ENCODE measurements at places on chromosomes 5 and 9.
A peak's percentile ranks its signal among the peaks of the same experiment; 100 is the strongest.

- DNase-seq = no peak
These were observed 195.0 kb downstream of the PBX3 start for GRCh38 chr9:125942125-125942524.

DNA sequence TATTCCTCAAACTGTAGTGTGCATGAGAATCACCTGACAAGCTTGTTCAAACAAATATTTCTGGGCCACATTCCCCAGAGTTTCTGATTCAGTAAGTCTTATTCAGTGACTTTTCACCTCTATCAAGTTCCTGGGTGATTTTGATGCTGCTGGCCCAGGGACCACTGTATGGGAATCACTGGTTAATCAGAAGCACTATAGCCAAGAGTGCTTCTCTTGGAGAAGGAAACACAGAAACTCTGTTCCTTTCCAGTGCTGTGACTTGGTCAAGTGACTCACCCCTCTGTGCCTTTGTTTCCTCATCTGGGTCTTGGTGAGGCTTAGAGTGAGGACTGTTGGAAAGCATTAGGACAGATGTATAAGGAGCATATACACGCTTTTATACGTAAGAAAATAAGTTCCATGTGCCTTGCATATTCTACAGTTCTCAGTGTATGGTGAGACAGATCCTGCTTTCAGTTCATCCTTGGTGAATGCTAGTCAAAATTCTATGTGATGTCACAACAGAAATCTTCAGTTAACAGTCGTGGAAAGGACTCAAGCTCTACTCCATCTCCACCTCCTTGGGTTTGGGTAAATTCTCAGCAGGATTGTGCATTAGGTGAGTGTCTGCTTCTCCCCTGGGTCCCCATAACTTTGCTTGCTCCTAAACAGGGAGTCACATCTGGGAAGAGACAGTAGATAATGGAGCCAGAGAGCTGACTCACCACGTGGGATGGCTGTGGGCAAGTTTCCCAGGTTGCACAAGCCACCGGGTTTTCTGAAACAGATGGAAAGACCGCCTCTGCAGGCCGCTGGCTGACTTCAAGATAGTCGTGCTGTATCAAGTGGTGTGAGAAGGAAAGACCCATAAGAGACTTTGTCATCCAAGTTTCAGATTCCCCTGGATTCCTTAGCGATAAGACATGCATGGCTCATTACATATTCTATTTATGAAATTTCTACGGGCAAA lies 117.0 kb downstream of the NXNL2 start:
- DNase-seq = peak; percentile 87

DNA sequence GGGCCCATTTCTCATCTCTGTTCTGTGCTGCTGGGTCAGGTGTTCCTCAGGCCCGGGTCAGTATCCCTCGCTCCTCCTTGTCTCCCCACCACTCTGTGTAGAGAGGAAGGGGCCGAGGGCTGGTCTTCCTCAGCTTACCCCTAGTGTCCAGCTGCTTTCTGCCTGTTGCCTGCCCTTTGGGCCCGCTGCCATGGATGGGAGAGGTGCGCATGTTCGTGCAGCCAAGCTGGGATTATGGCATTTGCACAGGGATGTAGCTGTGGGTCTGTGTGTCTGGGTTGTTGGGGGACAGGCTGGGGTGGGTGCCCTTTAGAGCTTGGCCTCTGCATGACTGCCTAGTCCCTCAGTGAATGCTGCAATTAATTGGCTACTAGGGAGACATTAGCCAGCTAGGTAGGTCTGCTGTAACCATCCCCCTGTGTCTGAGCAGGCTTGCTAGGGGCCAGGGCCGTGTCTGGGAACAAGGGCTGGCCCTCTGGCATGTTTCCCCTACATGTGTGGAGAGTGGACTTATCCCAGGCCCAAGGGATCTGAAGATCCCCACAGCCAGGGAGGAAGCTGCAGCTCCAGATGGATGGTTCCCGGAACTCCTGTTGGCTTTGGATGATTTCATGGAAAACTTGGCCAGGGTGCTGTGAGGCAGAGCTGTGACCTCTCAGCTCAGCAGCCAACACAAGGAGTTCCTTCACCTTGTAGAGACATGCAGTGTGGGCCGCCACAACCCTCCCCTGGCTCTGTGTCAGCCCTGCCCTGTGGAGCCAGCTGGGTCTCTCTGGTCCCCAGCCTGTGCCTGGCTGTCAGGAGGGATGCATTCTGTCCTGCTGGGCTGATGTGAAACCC lies 161.9 kb downstream of the MACROH2A1 start:
- DNase-seq = no peak

GRCh38 chr5:10521466-10522223 lies 42.2 kb upstream of the ANKRD33B start:
- DNase-seq = no peak

DNA sequence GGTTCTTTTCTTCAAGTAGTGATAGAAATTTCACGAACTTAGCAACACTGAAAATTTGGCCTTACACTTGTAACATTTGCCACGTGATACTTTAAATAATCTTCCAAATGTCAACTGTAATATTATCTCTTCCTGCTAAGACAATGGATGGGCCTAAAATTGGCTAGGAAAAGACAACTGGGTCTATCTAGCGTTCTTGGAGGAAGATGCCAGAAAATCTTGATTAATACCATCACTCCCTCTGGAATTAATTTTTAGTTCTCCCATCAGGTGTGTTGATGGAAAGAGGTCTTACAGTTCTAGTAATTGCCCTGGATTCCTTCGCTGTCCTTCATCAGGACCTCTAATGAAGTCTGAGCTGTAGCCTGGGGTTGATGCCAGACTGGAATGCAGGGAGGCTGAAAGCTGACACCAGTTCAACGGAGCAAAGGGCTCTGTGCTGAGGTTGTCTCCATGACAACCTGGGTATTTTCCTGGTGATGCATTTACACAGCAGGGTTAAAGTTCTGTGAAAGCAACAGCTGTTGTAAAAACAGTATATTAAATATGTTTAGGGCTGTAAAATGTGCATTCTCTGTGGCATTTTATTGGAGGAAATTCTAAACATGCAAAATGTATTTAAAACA lies 92.3 kb downstream of the GAS1 start:
- peak; percentile 37 for DNase-seq

DNA sequence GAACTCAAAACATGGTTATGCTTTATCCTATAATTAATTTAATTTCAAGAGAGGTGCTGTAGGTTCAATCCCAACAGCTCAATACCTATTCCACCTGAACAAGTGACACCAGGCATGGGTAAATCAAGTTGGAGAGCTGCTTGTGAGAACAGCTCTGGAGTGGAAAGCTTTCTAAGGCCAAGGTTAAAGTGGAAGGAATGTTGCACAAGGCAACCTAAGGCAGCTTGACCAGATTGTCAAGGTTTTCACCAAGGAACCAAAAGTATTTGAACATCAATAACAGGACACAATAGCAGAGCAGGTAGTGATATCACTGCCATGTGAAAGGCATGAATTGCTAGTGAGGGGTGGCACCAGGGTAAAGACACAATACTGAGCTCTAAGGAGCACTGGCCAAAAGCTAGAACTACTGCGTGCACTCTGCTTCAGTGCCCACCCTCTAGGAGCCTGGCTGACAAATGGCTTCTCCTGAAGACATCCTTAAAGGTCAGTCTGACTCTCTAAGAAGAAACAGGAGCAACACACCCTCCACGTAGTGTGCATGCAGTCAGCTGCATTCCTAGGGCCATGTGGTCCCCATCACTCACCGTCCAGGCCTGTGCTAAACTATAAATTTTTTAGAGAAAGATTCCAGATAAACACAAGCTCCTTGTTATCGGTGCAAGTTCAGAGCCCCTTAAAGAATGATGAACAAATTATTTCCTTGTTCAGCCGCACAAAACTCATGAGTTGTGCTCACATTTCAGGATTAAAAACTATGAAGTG lies 677.7 kb upstream of the KLF4 start:
- DNase-seq = no peak

- no peak for DNase-seq
These were observed 90.5 kb upstream of the AGXT2 start for GRCh38 chr5:35138232-35138631.

All from COLO829 (cell line).